ENCODE measurements at places on chromosomes 1 and 21. TPM values are rescaled to one million over a fixed set of nuclear protein-coding genes. Genes with fewer than 3 reads are reported as not detected.

Gene HSPB7
- total RNA-seq, result 19.4 TPM

DNA sequence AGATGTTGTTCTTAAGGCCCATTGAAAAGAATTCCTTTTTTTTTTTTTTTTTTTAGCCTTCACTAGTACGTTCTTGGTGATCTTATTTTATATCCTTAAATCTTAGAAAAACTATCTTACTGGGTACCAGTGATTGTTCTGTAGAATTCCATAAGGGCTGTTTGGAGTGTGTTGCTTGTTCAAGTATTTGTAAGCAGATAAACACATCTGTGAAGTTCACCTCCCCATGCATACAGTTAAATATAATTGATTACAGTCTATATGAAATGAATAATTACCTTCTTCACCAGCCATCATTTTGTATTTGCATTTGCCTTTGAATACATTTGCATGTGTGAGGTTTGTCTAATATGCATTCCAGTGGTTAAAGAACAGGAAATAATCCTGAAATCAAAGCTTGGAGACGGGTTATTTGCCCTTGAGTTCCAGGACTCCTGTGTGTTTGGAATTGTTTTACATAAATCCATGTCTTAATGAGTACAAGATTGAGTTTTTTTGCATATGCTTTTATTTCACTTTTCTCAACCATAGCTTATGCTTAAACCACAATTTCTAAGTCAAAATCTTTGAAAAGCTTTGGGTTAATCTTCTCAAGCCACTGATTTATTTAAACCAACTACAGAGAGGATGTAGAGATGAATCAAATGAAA, 73.1 kb downstream of the VPS13D start:
- DNase-seq, result no peak

DNA sequence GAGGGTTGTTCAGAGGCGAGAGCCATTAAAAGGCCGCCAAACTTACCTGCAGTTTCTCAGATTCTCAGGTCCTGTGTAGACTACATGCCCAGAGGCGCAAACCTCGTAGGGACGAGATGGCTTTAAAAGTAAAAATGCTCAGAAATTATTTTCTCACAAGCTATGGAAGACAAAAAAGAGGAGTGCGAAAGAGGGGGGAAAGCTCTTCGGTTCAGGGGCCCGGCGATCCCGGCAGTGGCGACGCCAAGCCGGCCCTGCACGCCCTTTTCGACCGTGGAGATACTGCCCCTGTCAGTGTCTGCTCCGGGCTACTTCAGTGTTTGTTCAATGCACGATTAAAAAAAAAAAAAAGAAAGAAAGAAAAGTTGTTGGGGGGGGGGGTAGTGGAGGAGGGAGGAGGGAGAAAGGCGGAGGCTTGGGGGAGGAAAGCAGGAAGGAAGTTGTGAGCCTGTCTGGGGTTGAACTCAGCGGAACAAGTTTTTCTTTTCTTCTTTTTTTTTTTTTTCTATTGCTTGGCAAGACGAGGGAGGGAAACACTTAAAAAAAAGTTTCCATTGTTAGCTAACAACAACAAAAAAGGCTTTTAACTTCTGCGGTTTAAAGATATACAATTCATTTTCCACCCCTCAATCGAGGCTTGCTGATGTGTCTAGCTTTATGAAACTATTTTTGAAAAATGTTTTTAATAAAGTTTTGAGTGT, at the start of gene ITPKB:
Gene ITPKB, minus strand, starts transcription at position 288 of the 701 bp plus-strand sequence. CDS start 1,824 bp downstream, outside the sequence.
- DNase-seq, result no peak

- DNase-seq, result no peak
These were observed at the start of gene MCOLN2 for GRCh38 chr1:84996846-84997666. Gene MCOLN2 (minus strand): TSS chr1:84997113. CDS start chr1:84996872, 241 bp downstream.

GRCh38 chr1:61392409-61393242, 310.3 kb downstream of the NFIA start:
- no peak for DNase-seq
